ENCODE measurements at places on chromosomes 4 and X.

GRCh38 chrX:133983256-133983973 is 2.0 kb downstream of the GPC3 start:
- no peak for DNase-seq

DNA sequence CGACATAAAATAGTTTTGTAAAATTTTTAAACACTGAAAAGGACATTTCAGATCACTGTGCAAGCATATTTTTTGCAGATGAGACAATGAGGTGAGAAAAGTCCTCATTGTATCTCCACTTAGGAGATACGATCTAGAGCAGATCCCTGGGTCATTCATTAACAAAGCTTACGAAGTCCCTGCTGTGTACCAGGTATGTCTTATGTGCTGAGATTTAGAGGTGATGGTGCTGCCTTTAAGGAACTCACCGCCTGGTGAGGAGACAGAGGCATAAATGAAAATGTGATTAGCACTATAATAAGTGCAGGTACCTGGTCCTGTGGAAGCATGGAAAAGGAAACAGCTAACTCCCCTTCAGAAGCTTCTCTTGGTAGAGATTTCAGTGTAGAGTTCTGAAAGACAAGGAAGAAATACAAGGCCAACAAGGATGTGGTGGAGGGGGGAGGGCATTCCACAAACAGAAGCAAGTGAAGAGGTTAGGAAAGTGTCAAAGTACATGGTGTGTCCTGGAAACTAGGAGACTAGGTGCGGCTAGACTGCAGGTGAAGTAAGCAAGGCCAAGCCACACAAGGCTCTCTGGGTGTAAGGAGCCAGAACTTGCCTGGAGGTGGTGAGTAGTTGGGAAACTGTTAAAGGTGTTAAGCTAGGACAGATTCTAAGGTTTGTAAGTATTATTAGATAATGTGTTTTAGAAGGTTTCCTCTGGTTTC is 1.5 kb upstream of the NDNF start:
- no peak for DNase-seq

DNA sequence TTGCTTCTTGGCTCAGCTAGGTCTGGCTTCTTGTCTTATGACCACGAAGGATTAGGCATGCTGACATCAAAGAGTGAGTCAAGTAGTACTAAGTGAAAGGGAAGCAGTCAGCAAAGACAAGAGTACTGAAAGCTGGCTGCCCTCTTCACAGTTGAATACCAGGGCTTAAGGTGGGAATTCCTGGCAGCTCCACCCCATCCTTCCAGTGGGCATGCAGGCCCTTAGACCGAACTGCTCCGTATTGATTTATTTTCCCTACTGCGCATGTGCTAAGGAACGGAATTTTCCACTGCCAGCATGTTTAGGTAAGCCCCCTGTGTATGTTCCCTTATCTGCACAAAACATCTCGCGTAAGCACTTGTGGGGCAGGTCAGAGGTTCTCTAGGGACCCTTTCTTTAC is 2320.1 kb downstream of the ARAP2 start:
- DNase-seq = no peak

- DNase-seq = peak; percentile 93
These were observed at the start of gene IDS for GRCh38 chrX:149504915-149505651. IDS (minus strand) TSS chrX:149505306; CDS start chrX:149505137, 169 bp downstream.

- DNase-seq = no peak
These were observed 370.7 kb downstream of the FBXW7 start for GRCh38 chr4:152165146-152165545.

DNA sequence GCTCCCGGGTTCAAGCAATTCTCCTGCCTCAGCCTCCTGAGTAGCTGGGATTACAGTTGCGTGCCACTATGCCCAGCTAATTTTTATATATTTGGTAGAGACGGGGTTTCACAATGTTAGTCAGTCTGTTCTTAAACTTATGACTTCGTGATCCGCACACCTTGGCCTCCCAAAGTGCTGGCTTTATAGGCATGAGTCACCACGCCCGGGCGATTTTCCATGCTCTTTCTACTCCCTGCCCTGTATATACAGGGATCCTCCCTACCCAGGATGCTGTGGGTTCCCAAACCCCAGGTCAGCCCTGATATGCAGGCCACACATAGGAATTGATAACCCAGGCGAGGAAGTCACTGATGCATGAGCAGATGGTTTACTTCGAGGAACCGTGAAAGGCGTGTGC is 31.4 kb downstream of the SSX5 start:
- no peak for DNase-seq

Measured in left ventricle myocardium superior (tissue), 1 donor.